ENCODE measurements at places on chromosomes 3 and 15.
A peak's percentile ranks its signal among the peaks of the same experiment; 100 is the strongest.

- DNase-seq: no peak
Measured at GRCh38 chr3:43859766-43860165, 169.0 kb downstream of the ABHD5 start.

GRCh38 chr15:80659375-80659774, 35.7 kb upstream of the ABHD17C start:
- peak; percentile 4 for DNase-seq

DNA sequence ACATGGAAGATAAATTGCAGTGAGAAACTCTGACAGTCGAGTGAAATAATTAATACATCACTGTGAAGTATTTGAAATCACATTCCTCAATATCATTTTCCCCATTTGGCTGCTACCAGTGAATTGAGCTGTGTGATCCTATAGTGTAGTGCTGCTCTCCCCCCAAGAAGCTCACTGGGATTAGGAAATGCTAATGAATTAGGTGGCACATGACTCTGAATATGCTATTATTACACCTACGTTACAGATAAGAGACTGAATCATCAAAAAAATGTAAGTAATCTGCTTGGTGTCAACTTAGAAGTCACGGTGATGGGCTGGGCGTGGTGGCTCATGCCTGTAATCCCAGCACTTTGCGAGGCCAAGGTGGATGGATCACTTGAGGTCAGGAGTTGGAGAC, 34.7 kb upstream of the SYNM start:
- no peak for DNase-seq

DNA sequence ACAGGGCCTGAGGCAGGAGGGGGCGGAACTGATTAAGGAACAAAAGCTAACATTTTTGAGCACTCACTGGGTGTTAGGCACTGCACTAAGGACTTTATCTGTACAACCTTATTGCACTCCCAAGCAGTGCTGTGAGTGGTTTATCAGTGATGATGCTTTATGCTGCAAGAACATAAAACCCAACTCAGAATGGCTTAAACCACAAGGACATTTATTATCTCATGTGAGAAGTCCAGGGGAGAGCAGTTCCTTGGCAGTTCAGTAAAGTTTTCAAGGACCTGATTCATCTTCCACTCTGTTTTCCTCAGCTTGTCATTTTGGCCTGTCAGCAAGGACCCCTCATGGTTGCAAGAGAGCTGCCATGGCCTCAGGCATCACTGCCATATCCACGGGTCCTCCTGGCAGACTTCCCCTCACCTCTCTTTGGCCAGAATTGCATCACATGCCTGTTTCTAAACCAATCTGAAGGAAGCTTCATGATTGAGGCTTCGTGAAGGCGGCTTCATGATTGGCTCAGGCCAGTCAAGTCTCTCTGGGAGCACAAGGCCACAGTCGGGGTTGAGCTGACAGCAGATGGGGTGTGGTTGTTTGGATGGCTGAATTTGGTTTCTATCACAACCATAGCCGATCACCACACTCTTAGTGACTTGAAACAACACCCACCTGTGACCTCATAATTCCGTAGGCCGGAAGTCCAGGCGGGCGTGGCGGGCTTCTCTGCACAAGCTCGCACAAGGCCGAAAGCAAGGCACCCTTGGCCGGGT, 15.8 kb downstream of the EFCC1 start:
- no peak for DNase-seq
